Fibroblast of villous mesenchyme (primary cell): ENCODE measurements at places on chromosomes 4 and X.

DNA sequence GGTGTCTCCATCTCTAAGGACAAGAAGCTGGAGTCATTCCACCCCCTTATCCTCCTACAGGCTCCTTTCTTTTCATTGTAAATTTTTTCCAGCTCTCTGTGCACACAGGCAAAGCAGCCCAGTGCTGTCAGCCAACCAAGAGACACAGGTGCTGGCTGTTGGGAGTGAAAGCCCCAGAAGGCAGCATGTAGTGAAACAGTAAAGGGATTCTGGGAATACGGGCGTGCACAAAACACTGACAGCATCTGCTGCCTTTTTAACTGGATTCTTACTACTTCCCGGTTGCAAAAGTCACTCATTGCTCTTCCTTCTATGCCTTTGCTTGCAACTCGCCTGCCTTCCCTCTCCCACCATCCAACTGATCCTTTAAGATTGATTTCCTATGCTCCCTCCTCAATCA is 208.6 kb upstream of the PRPS2 start:
- DNase-seq: no peak

DNA sequence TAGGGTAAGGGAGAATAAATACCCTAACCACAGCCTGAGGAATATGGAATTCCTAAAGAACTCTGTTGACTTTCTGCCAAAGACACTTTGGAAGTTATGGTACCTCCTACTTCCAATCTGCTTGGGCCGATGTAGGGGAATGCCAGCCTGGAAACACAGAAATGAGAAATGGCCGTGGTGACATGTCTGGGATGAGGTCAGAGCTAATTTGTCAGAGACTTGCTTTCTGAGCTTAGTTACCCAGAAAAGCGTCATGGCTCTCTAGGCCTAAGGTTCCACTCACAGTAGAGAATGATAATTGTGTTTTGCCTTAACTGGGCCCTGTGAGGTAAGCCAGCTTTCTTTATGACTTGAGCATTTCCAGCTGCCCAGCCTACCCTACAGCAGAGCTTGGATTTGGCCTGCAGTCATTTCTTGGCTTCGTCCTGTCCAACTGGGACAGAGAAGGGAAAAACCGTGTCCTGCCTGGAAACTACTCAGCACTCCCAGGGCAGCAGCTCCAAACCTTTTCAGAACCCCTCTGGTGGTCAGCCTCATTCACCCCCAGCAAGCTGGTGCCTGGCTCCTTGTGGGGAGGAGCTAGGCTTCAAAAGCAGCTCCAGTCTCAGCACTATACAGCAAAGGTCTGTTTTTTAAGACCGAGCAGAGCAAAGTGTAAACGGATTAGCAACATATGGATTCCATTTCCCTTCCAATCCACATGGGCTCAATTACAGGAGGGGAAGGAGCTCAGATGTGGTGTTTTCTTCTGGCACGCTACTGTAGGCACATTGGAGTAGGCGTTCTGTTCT is 92.3 kb downstream of the RLIM start:
- DNase-seq: peak; percentile 35

GRCh38 chrX:74242050-74242449 is 61.9 kb upstream of the ZCCHC13 start:
- peak; percentile 74 for DNase-seq

GRCh38 chr4:53371049-53371448 is 5.2 kb upstream of the SCFD2 start:
- no peak for DNase-seq

DNA sequence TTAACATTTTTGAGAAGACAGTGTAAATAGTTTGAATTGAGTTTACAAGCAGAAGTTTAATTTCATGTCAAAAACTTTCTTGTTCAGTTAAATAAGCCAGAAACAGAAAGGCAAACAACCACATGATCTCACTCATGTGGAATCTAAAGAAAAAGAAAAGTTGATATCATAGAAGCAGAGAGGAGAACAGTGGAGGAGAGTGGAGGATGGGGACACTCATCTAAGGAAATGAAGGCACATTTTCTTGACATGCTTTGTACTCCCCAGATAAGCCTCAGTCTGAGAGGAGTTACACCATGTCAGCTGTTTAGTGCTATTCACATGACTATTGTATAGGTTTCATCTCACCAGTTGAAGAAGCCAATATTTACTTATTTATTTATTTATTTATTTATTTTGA is 13.5 kb downstream of the SNCA start:
- peak; percentile 32 for DNase-seq

DNA sequence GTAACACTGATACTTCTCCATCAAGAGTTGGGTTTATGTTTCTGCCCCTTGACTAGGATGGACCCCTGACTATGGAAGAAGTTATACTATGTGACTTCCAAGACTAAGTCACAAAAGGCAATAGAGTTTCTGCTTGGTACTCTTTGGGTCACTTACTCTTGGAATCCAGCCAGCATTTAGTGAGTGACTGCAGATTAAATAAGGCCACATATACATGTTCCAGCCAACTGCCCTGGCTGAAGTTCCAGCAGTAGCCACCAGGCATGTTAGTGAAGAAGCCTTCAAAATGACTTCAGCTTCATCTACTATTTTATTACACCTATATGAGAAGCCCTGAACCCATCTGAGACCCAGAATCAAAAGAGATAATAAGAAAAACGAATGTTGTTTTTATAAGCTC is 524.0 kb downstream of the DMD start:
- DNase-seq: no peak
